ENCODE measurements at places on chromosomes 12 and 14.

DNA sequence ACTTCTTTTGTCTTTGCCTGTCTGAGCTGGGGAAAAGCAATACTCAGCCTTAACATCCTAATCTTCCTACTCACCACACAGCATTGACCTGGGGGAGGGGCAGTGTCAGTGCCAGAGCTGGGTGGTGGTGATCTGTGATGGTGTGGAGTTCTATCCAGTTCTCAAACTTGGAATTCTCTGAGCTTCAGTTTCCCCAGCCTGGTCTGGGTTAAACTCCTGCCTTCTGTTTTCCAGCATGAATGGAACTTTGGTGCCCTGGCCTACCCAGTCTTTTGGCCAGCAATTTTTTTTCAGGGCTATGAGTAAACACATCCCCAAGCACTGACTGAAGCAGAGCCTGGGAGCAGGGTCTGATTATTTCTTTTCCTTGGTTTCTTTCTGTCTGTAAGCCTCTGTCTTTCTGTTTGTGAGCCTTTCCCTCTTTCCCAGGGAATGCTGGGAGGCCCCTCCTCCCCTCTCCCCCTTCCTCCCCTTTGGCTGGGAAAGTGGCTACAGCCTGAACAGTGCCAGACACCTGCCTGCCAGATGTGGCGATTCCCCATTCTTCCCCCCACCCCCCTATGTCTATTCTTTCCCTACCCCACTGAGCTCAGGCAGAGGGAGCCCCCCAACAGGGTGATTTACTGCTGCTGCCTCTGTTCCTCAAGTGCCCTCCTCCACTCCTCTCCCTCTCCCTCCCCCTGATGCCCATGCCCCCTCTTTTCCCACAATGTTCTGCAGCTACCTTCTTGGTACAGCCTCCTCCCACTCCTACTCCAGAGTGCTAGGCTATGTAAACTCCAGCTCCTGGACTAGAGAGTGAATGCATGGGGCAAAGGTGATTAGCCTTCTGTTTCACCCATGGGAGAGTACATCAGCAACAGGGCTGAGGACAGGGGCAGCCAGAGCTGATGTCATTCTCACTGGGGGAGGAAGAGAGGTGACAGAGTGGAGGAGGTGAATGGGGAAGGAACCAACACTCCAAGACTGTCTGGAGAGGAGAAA, 11.1 kb downstream of the GPR84 start:
- H3K27ac ChIP-seq, result peak overlapping the region; percentile 41
- H3K4me1 ChIP-seq, result peaks cover 12% of the 10 kb centered on the region
- H3K36me3 ChIP-seq, result peaks cover 15% of the 10 kb centered on the region
- DNase-seq, result no peak
- no peak overlapping the region for H3K4me3 ChIP-seq
- H3K27me3 ChIP-seq, result no peaks in the 10 kb centered on the region

- peak; percentile 90 for DNase-seq
- H3K27me3 ChIP-seq, result no peaks in the 10 kb centered on the region
- peaks cover 3% of the 10 kb centered on the region for H3K36me3 ChIP-seq
- H3K4me3 ChIP-seq, result peak overlapping the region; percentile 13
- H3K4me1 ChIP-seq, result peaks cover 98% of the 10 kb centered on the region
- peak overlapping the region; percentile 99 for H3K27ac ChIP-seq
Measured at GRCh38 chr12:120237360-120238171, 28.0 kb downstream of the PXN start.

- H3K4me3 ChIP-seq, result no peak overlapping the region
- no peak for DNase-seq
- H3K36me3 ChIP-seq, result no peaks in the 10 kb centered on the region
- H3K27ac ChIP-seq, result no peak overlapping the region
- H3K4me1 ChIP-seq, result no peaks in the 10 kb centered on the region
- no peaks in the 10 kb centered on the region for H3K27me3 ChIP-seq
Measured at GRCh38 chr12:30996255-30996654, 69.7 kb downstream of the TSPAN11 start.

GRCh38 chr12:43290836-43291235, 261.2 kb downstream of the ADAMTS20 start:
- no peak overlapping the region for H3K4me3 ChIP-seq
- no peaks in the 10 kb centered on the region for H3K36me3 ChIP-seq
- no peak overlapping the region for H3K27ac ChIP-seq
- no peak for DNase-seq

GRCh38 chr12:90672081-90672480, 282.9 kb downstream of the CCER1 start:
- no peaks in the 10 kb centered on the region for H3K36me3 ChIP-seq
- DNase-seq, result no peak
- no peak overlapping the region for H3K27ac ChIP-seq
- no peaks in the 10 kb centered on the region for H3K27me3 ChIP-seq
- H3K4me3 ChIP-seq, result no peak overlapping the region
- no peaks in the 10 kb centered on the region for H3K4me1 ChIP-seq

GRCh38 chr12:87311206-87311605, 718.0 kb downstream of the C12orf50 start:
- no peak overlapping the region for H3K27ac ChIP-seq
- H3K4me1 ChIP-seq, result no peaks in the 10 kb centered on the region
- no peak for DNase-seq
- H3K36me3 ChIP-seq, result no peaks in the 10 kb centered on the region
- no peak overlapping the region for H3K4me3 ChIP-seq

DNA sequence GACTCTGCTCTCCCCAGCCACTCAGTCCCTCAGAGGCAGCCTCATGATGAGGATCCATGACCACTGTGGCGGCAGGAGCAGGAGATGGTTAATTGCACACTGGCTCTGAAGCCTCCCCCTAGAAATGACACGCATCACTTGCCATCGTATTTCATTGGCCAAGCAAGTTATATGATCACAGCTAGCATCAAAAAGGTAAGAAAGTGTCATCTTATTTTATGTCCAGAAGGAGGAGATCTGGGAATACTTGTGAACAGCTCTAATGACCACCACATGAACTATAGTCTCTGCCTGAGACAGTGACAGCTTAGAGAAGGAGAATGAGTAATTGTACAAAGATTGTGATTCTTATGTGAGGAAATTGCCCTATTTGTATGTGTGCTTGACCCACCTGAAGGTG, 363.4 kb downstream of the NUAK1 start:
- no peaks in the 10 kb centered on the region for H3K36me3 ChIP-seq
- no peaks in the 10 kb centered on the region for H3K27me3 ChIP-seq
- no peaks in the 10 kb centered on the region for H3K4me1 ChIP-seq
- H3K4me3 ChIP-seq, result no peak overlapping the region
- no peak for DNase-seq
- no peak overlapping the region for H3K27ac ChIP-seq

GRCh38 chr12:115194448-115194847, 510.5 kb upstream of the TBX3 start:
- no peaks in the 10 kb centered on the region for H3K27me3 ChIP-seq
- H3K4me1 ChIP-seq, result no peaks in the 10 kb centered on the region
- no peak for DNase-seq
- no peak overlapping the region for H3K27ac ChIP-seq
- no peak overlapping the region for H3K4me3 ChIP-seq

DNA sequence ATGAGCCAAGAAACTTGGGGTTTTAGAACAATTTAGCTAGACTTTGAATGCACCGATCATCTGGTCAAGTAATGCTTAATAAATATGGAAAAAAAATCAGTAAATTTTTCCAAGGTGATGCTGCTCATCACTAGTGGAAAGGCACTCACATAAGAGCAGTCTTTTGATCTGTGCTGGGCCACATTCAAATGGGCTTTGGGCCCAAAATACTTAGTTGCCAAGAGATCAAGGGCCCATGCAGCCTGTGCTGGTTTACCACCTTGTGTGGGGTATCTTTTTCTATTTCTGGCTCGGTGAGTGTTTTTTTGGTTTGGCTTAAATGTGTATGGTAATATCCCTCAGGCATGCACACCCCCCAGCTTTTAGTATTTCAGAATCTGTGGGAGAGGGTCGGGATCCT, 943.2 kb downstream of the TMTC2 start:
- DNase-seq, result no peak
- no peaks in the 10 kb centered on the region for H3K4me1 ChIP-seq
- no peaks in the 10 kb centered on the region for H3K27me3 ChIP-seq

GRCh38 chr14:89024691-89025090, 200.2 kb downstream of the TTC8 start:
- H3K27me3 ChIP-seq, result no peaks in the 10 kb centered on the region
- no peak for DNase-seq
- H3K4me1 ChIP-seq, result no peaks in the 10 kb centered on the region
- H3K4me3 ChIP-seq, result no peak overlapping the region
- no peak overlapping the region for H3K27ac ChIP-seq
- H3K36me3 ChIP-seq, result no peaks in the 10 kb centered on the region

GRCh38 chr12:16021676-16022075, 110.5 kb downstream of the DERA start:
- no peaks in the 10 kb centered on the region for H3K36me3 ChIP-seq
- no peaks in the 10 kb centered on the region for H3K27me3 ChIP-seq
- no peak for DNase-seq

DNA sequence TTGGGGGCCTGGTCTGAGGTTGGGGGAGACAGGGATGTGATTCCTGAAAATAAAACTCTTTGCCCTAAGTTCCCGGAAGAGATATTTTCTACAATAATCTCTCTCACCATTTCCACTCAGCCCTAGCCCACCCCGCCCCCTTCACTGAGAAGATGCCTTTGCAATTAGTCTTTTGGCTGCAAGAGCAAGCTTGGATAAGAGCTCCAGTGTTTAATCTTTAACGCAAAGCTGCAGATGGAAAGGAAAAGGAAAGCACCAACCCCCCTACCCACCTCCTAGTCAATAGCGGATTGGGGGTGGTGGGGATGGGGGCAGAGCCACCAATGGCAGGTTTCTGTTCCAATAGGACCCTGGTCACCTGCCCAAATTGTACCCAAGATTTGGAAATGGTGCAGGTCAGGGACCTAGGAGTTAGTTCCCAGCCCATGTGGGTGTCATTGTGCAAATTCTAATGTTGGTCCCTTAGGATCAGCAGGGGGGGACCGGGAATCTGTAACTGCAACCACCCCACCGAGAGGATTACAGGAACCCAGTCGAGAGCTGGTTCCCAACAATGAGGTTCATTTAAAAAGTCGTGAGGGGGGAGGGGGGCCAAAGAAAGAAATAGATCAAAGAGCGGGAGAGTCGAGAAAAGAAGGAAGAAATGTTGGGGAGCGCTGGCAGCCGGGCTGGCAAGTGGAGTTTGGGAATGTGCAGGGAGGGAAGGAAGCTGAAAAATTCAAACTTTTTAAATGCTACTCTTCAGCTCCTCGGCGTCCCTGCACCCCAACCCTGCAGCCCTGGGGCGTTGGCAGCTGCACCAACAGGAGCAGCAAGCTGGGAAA, 1.6 kb downstream of the ZFP36L1 start:
- peak overlapping the region; percentile 100 for H3K27ac ChIP-seq
- H3K4me1 ChIP-seq, result peaks cover 9% of the 10 kb centered on the region
- no peaks in the 10 kb centered on the region for H3K27me3 ChIP-seq
- H3K36me3 ChIP-seq, result peaks cover 23% of the 10 kb centered on the region

DNA sequence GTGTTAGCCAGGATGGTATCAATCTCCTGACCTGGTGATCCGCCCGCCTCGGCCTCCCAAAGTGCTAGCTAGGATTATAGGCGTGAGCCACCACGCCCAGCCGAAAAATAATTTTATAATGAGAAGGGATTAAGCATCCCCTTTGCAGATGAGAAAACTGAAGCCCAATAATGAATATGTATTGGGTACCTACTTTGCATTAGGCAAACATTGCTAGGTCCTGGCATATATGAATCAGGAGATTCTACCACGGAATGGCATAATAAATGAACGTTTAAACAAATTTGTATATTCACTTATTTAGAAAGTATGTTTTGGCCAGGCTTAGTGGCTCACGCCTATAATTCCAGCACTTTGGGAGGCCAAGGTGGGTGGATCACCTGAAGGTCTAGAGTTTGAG, 32.4 kb downstream of the TULP3 start:
- H3K4me3 ChIP-seq, result no peak overlapping the region
- no peak for DNase-seq
- H3K36me3 ChIP-seq, result peaks cover 3% of the 10 kb centered on the region
- H3K27me3 ChIP-seq, result no peaks in the 10 kb centered on the region
- H3K27ac ChIP-seq, result no peak overlapping the region
- peaks cover 11% of the 10 kb centered on the region for H3K4me1 ChIP-seq

DNA sequence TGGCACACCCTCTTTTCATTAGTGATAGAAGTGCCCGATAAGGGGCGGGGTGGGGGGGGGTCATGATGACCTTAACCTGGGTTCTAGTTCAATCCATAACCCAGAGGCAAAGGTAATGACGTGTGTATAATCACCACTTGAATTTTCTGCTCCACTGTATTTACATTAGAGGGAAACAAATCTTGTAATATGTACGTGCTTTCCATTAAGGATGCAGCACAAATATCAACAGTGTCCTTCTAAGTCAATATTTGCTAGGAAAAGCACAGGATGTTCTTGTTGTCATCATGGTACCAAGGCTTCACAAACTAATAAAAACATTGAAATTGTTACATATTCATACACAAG, 121.2 kb upstream of the SLC38A2 start:
- no peaks in the 10 kb centered on the region for H3K36me3 ChIP-seq
- no peak overlapping the region for H3K4me3 ChIP-seq
- H3K27ac ChIP-seq, result no peak overlapping the region
- H3K4me1 ChIP-seq, result peaks cover 28% of the 10 kb centered on the region
- DNase-seq, result no peak

DNA sequence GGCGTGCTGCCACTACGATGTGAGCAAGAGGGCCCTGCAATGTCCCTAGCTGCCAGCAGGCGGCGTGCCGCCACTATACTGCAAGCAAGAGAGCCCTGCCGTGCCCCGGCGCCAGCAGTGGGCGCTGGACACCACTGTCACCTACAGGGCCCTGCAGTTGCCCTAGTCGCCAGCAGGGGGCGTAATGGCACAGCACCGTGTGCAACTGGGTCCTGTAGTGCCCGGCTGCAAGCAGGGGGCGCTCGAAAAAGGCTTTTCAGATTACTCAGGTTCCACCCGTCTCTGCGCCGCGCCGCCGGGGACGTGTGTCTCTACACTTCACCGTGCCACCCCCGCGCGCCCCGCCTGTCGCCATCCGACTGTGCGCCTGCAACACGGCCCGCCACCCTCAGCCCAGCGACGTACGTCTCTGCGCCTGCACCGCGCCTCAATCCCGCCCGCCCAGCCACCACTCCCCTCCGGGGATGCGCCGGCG, 1356.9 kb downstream of the TMEM121 start:
- no peak overlapping the region for H3K27ac ChIP-seq
- no peak overlapping the region for H3K4me3 ChIP-seq
- no peaks in the 10 kb centered on the region for H3K27me3 ChIP-seq
- no peaks in the 10 kb centered on the region for H3K36me3 ChIP-seq

DNA sequence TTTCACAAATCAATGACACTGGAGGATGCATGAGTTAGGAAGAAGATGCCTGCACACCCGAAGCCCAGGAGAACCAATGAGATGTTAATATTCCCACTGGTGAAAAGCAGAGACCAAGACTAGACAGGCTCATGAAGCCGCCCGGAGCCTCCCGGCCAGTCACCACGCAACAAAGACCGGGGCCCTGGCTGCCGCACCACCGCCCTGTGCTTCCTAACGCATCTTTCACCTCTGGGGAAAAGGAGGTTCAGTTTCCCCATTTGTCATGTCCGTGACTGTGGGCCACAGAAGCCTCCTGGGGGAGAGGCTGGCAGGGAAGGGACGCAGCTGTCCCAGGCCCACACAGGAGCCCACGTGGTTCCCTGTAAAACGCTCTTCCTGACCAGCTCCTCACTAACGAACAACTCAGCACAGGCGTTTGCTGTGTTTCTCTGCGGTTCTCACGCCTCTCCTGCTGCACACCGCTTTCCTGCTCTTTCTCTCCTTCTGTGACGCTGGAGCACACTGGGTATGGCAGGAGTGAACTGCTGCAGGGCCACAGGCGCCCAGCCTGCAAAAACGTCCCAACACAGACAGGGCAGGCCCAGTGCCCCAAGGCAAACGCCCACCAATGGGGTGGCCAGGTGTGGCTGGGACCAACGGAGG, 10.8 kb downstream of the RIMBP2 start:
- no peaks in the 10 kb centered on the region for H3K36me3 ChIP-seq
- H3K4me3 ChIP-seq, result no peak overlapping the region
- peaks cover 16% of the 10 kb centered on the region for H3K27me3 ChIP-seq
- H3K4me1 ChIP-seq, result no peaks in the 10 kb centered on the region
- no peak for DNase-seq

Data from psoas muscle (tissue), 8 donors.